ENCODE measurements at places on chromosomes 2 and 18.

GRCh38 chr18:12825230-12825629, 58.8 kb downstream of the PTPN2 start:
- no peak for DNase-seq

- no peak for DNase-seq
These were observed 27.1 kb downstream of the COL5A2 start for GRCh38 chr2:189152483-189152882.

DNA sequence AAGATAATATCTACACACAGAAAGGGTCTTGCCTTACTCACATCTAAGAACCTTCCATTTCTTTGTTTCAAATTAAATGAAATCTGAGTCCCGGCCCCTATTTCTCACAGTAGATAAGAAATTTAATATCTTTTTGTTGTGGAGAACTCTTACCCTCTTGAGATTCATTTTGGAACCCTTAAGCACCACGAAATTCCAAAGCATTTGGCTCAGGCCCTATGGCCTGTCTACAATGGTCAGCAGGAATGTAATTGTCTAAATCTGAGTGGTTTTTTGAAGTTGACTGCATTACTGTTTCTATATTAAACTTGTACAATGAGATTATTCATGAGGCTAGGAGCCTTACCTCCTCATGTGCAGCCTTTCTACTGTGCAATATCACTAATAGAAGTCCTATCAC, 723.3 kb downstream of the TSN start:
- DNase-seq = no peak

DNA sequence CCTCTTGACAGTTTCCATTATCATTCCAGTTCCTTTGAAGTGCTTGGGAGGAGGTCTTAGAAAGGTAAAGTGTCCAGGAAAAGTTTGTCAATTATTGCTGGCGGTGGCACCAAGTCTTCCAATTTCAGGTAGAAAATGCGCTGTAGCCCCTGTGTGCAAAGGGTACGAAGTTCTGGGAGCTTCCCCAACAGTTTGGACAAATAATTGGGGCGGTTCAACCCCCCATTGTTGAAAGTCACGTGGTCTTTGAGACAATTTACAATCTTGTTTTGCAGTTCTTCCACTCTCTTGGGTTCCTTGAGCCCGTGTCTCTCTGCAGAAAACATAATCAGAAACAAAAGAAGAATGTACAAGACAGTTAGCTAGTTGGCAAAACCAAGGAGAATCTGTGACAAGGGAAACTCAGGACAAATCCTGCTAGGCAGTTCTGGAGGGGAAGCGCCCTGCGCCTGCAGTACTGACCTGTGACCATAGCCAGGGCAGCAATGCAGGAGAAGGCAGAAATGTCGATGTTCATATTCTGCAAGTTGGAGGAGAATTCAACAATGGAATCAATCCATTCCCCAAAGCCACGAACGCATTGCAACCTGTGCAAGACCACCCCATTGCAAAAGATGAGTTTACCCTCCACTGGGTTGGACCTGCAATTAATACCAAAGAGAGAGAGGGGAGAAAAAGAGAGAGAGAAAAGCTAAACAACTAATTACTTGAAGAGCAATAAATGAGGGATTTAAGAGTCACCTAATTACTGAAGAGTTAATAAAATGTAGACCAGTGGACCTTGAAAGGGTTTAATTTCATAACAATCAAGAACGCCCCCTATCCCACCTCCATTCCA, 6.6 kb downstream of the NR4A2 start:
- no peak for DNase-seq

DNA sequence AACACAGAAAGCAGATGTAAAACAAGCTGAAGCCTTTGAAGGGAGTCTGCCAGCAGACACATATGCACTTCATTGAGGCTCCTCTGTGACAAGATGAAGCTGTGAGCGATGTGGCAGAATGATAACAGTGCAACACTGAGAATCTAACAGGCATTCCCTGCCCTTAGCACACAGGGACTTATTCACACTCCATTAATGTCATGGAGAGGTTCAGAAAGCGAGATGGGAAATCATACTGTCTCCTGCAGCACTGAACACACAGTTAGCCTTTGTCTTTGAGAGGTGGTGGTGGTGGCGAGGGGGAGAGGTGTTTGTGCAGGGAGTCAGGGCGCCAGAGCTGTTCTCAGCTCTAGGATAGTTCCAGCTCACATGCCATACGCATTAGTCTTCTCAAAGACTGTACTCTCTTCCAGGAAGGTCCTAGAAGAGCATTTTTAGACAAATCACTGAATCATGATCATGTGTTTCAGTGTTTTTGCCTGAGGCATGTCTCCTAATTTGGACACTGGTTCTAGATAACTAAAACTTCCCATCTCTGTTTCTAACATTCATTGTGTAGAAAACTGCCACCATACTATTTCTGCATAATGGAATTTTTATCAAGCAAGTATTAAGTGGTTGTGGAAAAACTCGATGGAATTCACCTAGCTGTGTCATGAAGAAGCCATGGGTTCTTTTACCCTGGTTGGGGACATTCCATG, 93.5 kb upstream of the ITGB6 start:
- no peak for DNase-seq

DNA sequence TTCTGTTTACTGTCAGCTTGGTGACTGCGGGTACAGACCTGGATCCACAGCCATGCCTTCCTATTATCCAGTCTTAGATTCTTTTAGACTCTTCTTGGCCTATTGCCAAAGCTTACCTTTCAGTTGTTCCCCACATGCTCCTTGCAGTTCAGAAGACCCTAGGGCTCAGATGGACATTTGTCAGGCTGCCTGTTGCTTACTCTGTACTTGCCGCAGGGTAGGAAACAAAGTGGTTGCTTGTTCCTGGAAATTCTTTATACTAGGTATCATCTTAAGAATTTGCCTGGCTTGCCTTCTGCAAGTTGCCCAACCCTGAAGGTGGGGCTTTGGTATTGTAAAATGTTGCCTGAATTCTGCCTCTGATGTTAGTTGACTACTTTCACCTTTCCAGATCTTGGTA, 24.4 kb downstream of the CD28 start:
- DNase-seq = no peak

DNA sequence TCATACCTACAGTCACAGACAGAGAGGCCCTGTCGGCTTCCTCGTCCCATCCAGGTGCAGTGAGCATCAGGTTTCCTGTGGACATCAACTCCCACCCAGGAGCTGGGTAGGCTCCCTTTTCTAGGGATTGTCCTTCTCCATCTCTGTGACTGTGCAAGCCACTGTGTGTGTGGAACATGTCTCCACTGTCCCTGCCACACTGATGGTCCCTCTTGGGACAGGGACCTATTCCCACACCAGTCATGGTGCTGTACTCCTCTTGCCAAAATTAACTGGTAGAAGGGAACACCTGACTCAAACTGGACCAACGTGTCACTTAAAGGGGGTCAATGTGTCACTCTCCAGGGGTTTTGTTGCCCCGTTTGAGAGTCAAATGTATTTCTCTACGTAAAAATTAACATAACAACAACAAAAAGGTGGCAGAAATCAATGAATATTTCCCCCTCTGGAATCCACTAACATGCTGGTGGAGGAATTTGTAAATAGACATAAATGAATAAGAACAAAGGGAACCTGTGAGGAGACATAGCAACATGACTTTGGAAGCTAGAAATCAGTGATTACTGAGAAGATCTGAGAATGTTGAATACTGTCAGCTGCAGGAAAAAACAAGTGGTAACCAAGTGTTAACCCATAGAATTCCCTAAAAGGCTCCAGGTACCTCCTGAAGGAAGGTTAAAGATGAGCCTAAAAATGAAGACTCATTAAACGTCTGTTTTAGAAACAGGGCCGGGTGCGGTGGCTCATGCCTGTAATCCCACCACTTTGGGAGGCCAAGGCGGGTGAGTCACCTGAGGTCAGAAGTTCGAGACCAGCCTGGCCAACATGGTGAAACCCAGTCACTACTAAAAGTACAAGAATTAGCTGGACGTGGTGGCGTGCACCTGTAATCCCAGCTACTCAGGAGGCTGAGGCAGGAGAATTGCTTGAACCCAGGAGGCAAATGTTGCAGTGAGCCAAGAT, 40.4 kb downstream of the SH2D6 start:
- DNase-seq = no peak

- no peak for DNase-seq
These were observed 37.0 kb downstream of the EIF4E2 start for GRCh38 chr2:232587512-232587911.

DNA sequence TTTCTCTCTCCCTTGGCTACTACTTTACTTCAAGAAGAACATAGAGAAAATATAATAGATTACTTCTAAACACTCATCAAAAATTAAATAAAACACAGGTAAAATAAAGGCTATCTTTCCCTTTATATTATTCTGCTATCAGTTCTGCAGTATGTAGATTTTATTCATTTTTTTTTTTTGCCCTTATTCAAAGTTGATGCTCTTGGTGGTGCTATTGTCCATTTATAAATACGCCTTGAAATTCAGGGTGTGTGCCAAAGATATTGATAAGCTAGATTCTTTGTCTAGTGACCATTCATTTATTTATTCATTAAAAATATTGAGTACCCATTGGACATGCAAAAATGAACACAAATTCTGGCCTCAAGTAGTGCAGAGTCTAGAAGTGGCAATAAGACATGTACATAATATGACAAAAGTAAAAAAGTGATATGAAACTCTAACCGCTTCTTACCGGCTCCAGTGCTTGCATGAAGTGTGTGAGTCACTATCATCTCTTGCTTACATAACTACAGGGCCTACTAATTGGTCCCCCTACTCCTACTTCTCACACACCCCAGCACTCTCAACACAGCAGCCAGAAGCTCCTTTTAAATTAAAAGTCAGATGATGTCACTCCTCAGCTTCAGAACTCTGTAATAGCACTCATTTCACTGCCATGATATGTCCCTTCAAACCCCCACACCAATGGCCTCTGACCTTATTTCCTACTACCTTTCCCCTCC, 208.3 kb upstream of the FANCL start:
- no peak for DNase-seq

DNA sequence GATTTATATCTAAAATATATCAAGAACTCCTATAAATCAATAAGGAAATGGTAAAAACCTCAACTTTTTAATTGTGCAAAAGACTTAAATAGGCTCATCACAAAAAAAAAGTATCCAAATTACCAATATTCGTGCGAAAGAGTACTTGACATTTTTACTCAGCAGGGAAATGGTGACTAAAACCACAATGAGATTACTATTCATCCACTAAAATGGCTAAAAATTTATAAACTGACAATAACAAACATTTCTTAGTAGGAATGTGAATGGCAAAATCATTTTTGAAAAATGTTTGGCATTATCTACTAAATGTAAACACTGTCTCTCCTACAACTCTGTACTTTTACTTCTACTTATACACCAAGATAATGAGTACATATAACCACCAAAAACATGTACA, 184.8 kb upstream of the RND3 start:
- no peak for DNase-seq

DNA sequence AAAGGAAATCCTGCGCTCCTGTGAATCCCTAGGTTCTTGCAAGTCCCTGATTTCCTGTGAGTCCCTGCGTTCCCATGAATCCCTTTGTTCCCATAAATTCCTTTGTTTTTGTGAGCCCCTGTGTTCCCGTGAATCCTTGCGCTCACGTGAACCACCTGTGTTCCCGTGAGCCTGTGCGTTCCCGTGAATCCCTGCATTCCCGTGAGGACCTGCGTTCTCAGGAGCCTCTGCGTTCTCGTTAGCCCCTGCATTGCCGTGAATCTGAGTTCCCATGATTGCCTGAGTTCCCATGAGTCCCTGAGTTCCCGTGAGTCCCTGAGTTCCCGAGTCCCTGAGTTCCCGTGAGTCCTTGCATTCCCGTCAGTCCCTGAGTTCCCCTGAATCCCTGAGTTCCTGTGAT, 71.5 kb downstream of the SNTG2 start:
- no peak for DNase-seq

- no peak for DNase-seq
These were observed 7.3 kb upstream of the ATP6V1B1 start for GRCh38 chr2:70928366-70928765.

DNA sequence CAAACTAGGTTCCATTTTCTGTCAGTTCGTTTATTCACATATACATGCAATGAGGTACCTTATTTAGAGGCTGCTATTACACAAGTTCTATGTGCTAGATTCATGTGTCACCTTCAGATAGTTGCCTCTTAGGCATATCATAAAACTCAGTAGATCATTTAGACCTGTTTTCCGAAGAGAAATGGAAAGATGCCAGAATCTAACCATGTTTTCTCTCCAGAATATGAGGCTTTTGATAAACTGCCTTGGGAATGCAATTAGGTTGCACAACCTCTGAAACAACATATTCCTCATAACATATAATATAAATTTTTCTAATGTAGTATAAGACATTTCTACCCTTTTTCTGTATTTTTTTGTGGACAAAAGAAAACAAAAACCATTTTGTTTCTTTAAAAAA, 108.1 kb downstream of the PRPF40A start:
- DNase-seq = no peak

All from GM12892 (cell line).